ENCODE measurements at places on chromosomes 4 and X.

DNA sequence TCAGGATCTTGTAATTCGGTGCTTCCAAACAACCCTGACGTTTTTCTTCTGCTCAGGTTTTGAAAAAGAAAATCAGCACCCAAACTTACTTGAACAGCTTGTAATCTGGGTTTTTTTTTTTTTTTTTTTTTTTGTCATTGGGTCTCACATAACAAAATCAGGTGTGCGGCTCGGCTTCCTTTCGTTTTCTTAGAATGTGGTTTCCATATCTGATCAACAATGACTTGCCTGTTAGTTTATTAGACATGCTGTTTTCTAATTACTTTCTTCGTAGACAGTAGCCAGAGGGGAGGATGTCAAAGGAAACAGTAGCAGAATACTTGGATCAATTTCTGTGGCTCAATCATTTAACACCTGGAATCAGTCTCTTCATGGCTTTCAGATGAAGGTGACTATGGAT lies 890 bp upstream of the FREM3 start:
- no peak for DNase-seq

GRCh38 chr4:16225863-16226815 lies at the start of gene TAPT1:
TSS of gene TAPT1 (minus strand) at chr4:16226471. CDS start at chr4:16226457, 14 bp downstream.
- peak; percentile 68 for DNase-seq

- DNase-seq, result no peak
Measured at GRCh38 chr4:127648061-127648460, 15.3 kb downstream of the INTU start.

- no peak for DNase-seq
Measured at GRCh38 chr4:164012396-164013027, 518.0 kb downstream of the TMA16 start.

- no peak for DNase-seq
Measured at GRCh38 chrX:78997870-78998558, 52.8 kb downstream of the P2RY10 start.

DNA sequence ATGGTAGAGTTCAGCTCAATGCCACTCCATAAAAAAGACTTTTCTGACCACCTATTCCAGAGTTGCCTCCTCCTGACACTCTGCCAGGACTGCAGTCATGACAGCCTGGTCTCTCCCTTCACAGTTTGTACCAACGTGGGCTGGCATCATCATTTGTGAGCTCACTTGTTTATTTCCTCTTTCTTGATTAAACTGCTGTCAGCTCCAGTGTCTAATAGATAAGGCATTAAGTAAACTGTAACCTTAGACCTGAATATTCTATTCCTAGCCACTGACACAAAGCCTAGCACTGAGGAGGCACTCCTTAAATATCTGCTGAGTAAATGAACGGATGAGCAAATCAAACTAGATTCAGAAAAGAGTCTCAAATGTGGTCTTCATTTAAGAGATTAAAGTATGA lies 48.7 kb downstream of the DDX60 start:
- DNase-seq, result no peak

DNA sequence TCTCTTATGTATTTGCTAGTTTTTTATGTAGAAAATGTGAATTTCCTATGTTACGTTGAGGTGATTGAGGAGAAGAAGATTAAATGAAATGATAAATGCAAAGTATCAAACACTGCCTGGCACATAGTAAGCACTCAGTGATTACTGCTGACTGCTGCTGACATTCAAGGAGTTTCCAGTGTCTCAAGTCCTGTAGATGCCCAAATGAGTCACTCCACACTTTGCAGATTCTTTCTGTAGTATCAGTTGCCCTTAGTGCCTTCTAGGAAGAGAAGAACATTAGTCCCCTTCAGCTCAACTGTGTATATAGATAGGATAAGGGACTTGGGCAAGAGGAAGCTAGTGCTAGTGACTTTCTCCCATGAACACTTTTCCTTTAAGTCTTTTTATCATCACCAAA lies 240.5 kb upstream of the TEX13A start:
- no peak for DNase-seq

- DNase-seq, result no peak
Measured at GRCh38 chrX:48695534-48695896, 1.0 kb upstream of the SUV39H1 start.

DNA sequence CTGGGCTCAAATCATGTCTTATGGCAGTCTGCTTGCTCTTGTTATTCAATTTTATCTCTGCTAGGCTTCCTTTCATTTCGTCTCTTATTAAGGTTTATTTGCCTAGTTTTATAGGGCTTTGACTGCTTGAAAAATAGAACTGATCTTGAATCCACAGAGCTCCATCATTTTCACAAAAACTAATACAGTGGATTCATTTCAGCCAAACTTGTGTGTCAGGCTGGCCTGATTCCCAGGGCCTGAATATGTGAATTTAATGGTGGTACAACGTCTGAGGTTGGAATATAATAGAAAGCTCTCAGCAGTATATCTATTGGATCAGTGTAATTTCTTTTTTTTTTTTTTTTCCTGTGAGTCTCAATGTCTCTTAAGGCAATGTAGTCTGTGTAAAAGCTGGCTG lies 123.3 kb downstream of the POU4F2 start:
- DNase-seq, result no peak

DNA sequence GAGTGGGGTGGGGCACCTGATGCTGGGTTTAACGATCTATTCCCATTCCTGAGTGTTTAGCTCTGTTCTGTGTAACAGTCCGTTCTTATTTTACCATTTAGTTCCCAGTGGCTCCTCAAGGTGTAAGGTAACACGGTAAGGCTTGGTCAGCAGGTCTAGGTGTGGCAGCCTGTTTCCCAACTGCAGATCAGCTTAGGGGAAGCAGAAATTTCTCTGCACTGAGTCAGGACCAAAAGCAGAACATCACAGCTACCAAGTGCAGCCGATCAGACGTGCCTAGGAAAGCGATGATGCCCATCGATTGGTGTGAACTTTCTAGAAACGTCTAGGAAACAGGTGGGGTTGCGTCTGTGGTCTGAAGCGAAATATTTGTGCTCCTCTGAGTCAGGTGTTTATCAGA lies 240.1 kb downstream of the STIM2 start:
- DNase-seq, result no peak

DNA sequence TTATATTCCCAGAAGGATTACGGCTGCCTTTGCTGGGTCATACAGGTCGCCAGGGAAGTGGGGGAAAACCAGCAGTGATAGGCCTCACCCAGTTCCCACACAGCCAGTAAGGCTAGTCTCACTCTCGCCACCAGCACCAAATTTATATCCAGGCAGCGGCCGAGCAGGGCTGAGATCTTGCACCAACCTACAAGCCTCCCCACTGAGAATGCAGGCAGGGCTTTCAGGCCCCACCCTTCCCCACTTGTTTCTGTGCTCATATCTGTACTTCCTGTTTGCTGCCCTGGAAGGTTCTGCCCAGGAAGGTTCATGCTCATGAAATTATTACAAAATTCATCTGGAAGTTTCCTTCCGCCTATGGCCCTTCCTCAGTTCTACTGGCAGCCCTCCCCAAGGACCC lies 179.7 kb downstream of the STIM2 start:
- DNase-seq, result no peak

DNA sequence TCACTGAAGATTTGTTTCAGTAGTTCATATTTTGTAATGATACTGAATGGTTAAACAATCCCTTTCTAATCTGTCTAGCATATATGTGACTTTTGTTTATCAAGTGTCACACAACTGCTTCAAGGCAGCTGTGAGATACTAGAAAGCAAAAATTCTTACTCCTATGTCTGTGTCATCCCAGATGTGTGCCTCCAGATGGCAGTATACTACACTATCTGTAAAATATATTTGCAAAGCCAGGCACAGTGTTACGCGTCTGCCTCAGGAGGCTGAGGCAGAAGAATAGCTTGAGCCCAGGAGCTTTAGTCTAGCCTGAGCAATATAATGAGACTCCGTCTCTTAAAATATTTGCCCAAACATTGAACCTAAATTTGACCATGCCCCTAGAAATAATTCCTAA lies 4.0 kb downstream of the NUDT10 start:
- DNase-seq, result no peak

DNA sequence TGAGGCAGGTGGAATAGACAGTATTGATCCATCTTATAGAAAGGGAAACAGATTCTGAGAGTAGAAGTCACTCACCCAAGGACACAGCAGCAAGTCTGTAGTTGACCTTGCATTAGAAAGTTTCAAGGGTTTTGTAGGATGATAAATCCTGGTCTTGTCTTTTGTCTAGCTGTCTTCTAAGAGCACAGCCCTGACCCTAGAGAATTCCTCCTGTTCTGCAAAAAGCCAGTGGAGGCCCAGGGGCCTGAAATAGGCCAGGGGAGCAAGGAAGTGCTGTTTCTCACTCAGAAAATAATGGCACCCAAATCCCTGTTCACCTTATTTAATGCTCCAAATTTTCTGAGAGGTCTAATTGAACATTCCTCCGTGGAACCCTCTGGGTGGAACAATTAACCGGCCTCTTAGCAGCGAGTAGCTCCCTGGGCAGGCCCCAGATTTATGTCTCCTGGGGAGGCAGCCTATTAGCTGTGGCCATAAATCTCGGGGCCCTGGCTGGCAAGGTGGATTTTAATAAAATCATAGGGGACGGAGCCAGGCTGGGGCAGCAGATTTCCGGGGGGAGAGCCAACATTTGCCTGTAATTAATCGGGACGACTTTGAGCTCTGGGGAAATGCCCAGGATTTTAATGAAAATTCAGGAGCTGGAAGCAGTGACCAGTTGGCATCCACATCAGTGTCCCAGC lies 49.2 kb upstream of the MSX1 start:
- no peak for DNase-seq

DNA sequence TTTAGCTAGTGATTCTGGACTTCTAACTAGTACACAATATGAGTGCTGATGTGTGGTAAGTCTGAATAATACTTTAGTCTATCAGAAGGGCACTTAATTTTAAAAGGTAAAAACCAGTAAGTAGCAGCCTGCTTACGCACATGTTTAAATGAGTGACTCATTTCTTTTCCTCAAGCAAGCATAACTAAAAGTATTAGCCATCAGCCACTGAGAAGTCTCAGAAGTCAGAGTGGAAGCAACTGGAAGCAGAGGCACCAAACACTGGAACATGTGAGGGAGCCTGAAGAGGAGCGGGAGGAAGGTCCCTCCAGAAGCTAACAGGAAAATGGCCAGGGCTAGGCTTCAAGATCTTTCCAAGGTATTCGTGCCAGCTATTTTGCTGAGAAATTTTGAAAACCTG lies 257.7 kb downstream of the RAPGEF2 start:
- no peak for DNase-seq

GRCh38 chrX:22399437-22400192 lies 126.9 kb downstream of the CBLL2 start:
- no peak for DNase-seq

DNA sequence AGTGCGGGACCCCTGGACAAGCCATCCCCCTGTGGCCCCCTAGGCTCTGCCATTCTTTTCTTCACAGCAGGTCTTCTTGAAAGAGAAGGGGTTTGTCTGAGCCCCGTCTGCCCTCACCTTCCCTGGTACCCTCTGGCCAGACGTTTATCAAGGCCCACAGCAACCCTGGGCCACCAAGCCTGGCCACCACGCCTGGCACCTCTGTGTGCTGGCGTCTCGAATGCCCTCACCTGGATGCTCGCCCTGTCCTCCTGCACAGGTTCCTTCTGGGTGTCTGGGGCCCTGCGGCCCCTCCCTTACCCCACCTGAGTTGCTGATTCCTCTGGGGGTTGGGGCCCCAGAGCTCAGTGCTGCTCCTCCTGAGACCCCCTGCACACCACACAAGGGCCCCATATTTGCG lies 25.1 kb downstream of the ADRA2C start:
- no peak for DNase-seq

- no peak for DNase-seq
Measured at GRCh38 chrX:23802431-23802830, 19.5 kb downstream of the SAT1 start.

DNA sequence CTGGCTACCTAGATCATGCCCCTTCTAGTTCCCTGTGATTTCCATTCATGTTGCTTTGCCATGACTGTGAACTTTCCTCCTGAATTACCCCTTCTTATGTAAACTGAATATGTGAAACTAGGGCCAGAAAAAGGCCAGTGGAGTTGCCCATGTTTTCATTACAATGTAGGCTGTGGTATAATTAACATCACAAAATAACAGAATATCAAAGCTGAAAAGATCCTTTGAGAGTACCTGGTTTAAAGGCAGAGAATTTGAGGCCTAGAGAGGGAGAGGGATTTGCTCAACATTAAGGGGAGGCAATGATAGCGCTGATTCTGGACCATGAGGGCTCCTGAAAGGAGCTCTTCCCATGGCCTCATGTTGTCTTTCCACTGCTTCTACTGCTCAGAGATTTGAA lies 392.2 kb downstream of the OPHN1 start:
- no peak for DNase-seq

GRCh38 chr4:11232015-11232414 lies 196.7 kb downstream of the HS3ST1 start:
- no peak for DNase-seq

DNA sequence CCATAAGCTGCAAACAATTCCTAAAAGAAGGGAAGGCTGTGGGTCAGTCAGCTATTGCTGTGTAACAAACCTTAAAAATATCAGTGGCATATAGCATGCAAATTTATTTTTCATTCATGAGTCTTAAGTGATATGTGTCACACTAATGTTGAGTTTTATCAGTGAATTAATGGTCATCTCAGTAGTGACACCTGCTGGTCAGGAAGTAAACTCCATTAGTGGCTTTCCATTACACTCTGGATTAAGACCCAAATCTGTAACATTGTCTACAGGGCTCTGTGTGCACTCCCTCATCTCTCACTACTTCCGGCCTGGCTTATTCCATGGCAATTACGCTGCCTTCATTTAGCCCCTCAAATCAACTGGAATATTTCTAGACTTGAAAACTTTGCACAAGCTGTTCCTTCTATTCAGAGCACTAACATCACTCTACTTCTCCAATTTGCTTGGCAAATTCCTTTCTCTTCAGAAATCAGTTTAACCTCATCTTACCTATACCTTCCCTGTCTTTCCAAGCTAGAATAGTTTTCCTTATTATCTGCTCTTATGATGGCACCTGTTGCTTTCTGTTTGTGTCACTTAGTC lies 217.3 kb upstream of the TAPT1 start:
- no peak for DNase-seq

All from stimulated activated CD4-positive, alpha-beta T cell treated with anti-CD3 and anti-CD28 coated beads, Interleukin-4, amount 100 ng/mL, for 48 hours (primary cell).